ENCODE measurements at places on chromosomes 4 and X.

DNA sequence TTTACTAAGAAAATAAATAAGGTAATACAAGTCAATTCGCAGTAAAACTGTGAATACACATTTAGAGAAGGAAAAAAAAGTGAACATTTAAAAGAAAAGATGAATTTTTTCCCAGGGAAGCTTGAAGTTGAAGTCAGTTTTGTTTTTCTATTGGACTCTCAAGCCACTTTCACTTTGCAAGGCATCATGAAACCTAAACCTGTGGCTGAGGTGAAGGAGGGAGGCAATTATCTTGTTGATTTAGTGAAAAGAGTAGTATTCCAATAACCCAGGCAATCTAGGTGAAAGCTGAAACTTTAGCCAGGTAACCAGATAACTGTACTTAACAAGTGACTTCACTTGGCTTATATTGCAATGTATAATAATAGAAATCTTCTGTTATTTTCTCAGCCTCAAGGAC, 138.6 kb downstream of the HDX start:
- DNase-seq: no peak

- no peak for DNase-seq
Measured at GRCh38 chr4:38499101-38499500, 164.9 kb upstream of the KLF3 start.

DNA sequence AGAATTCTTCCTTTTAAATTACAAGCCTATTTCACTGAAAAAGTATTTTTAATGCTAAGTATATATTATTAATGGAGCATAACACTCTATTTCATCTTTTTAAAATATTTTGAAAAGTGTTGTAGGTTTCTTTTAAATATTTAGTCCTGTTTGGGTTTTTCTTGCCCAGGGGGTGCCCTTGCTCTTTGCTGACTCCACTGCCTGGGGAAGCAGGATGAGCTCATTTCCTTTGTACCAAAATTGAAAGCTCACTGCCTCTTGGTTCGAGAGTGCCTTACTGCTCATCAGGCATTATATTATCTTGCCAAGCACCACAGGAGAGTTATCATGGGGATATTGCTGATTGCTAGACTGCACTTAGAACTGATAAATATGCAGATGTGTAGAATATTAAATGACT, 819.2 kb downstream of the PCDH18 start:
- DNase-seq: no peak

DNA sequence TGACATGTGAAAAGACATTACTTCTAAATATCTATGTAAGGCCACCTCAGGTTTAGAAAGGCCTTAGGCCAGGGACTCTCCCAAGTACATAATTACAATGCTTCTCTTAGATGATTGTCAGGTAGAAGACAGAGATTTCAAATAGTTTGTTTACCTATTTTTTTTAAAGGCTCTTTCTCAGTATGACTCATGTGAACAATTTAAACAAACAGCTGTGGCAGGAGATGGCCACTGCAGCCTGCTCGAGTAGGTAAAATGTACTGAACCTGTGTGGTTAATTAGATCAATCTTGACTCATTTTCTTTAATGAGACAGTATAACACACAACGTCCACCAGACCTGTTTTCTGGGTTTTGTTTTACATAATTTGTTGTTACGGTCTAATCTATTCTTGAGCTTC, 50.2 kb downstream of the LEF1 start:
- peak; percentile 58 for DNase-seq

DNA sequence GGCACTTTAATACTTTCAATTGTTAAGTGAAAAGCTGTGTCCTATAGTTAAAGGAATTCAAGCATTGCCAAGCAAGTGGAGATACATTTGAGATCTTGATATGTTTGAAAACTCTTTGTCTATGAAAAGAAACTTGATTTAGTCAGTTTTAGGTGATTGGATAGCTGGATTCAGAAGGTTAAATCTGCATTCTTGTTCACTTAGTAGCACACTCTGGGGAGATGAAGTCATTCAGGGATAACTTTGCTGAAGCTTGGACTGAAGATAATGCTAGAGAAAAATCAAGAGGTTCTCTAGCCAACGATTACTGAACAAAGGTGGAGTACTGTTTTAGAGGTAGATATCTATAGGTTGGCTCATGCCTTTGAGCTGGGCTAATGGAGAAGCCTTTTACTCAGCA, 90.6 kb downstream of the DCAF8L2 start:
- DNase-seq: no peak

GRCh38 chrX:85139422-85139821, 104.2 kb downstream of the SATL1 start:
- no peak for DNase-seq

DNA sequence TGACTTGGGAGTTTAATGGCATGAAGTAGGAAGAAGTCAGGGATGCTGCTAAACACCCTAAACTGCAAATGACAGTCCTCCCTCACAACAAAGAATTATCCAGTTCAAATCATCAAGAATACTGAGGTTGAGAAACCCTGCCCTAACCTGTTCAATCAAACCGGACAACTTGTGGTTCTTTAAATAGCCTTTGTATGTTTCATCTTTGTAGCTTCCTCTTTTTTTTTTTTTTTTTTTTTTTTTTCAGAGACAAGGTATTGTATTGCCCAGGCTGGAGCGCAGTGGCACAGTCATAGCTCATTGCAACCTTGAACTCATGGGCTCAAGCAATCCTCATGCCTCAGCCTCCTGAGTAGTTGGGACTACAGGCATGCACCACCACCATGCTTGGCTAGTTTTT, 52.5 kb upstream of the TTC29 start:
- DNase-seq: no peak

DNA sequence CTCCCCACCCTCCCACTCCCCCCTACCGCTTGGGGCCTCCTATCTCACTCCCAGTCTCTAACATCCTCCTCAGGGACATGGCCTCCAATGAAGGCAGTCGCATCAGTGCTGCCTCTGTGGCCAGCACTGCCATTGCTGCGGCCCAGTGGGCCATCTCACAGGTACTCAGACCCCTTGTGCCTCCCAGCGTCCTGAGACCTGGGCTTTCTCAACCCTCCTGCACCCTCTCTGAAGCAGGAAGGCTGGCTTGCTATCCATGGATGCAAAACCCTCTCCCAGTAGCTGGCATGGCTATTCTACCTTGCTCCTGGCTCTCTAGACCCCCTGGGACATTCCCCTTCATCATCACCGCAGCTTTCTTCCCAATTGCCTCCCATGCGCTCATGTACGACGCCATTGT, 13.3 kb upstream of the UBA1 start:
- no peak for DNase-seq

GRCh38 chr4:24949970-24950369, 37.1 kb upstream of the CCDC149 start:
- DNase-seq: no peak

GRCh38 chrX:7146020-7146702, 1.4 kb upstream of the STS start:
- no peak for DNase-seq

DNA sequence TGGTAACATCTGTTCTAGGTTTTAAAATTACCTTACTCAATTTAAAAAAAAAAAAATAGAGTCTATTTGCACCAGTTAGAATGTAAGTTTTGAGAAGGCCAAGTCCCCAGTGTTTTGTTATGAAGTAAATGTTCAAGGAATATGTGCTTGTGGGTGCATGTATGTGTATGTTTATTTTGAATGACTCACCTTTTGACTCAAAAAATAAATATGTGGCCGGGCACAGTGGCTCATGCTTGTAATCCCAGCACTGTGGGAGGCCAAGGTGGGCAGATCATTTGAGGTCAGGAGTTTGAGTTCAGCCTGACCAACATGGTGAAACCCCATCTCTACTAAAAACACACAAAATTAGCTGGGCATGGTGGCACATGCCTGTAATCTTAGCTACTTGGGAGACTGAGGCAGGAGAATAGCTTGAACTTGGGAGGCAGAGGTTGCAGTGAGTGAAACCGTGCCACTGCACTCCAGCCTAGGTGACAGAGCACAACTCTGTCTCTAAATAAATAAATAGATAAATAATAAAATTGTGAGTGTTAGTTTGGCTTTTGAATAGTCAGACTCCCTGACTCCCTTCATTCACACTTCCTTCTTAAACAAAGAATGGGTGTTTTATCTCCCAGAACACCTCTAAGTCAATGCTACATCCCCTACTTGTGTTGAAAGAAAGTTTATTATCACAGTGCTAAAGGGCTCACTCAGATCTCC, 511.3 kb upstream of the PCDH7 start:
- DNase-seq: no peak

DNA sequence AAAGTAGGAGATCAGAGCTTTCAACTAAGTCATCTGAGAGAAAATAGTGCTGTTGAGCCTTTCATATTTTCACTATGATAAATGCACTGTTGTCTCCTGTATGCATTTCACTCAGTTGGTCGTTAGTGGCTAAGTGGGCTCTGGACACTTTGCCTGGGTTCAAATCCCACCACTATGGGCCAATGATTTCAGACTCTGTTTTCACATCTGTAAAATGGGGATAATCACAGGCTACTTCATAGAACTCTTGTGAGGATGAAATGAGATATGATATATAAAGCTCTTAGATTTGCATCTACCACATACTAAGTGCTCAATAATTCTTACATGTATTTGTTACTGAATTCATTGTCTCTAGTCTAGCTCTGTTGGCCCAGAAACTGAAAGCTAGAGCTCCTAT, 16.8 kb downstream of the LNX1 start:
- no peak for DNase-seq

GRCh38 chrX:113510586-113510985, 670.0 kb upstream of the AMOT start:
- DNase-seq: no peak

- DNase-seq: no peak
Measured at GRCh38 chr4:48910511-48910910, 3.9 kb upstream of the OCIAD2 start.

- no peak for DNase-seq
Measured at GRCh38 chr4:94466371-94466770, 14.6 kb downstream of the PDLIM5 start.

DNA sequence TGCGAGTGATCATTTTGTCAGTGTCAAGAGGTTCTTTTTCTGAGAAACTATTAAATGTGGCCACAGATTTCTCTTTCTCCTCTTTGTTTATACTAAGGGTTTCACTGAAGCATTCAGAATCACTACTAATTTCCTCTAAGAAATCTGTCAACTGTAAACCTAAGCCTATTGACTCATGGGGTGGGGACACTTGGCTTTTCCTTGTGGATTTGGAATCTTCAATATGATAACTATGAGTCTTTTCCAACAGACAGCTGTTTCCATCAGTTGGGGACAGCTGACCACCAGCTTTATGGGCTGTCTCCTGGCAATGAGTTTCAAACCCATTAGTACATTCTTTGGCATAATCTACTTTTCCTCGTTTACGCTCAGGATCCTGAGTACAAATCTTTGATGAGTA, 13.8 kb downstream of the PGRMC1 start:
- no peak for DNase-seq
